ENCODE measurements at places on chromosomes 16 and 17. TPM values are rescaled to one million over a fixed set of nuclear protein-coding genes. Genes with fewer than 3 reads are reported as not detected.

CACNG5 gene
- total RNA-seq: not detected

PMFBP1 gene
- 1.8 TPM for total RNA-seq

KRT20 gene
- 72.0 TPM for total RNA-seq

PLLP gene
- total RNA-seq: 190 TPM

KRTAP4-6 gene
- not detected for total RNA-seq

ZP2 gene
- total RNA-seq: not detected

TOX3 gene
- 169 TPM for total RNA-seq

MPHOSPH6 gene
- total RNA-seq: 9.4 TPM

EFNB3 gene
- total RNA-seq: 2.9 TPM

TNS4 gene
- total RNA-seq: 3.5 TPM

DNA sequence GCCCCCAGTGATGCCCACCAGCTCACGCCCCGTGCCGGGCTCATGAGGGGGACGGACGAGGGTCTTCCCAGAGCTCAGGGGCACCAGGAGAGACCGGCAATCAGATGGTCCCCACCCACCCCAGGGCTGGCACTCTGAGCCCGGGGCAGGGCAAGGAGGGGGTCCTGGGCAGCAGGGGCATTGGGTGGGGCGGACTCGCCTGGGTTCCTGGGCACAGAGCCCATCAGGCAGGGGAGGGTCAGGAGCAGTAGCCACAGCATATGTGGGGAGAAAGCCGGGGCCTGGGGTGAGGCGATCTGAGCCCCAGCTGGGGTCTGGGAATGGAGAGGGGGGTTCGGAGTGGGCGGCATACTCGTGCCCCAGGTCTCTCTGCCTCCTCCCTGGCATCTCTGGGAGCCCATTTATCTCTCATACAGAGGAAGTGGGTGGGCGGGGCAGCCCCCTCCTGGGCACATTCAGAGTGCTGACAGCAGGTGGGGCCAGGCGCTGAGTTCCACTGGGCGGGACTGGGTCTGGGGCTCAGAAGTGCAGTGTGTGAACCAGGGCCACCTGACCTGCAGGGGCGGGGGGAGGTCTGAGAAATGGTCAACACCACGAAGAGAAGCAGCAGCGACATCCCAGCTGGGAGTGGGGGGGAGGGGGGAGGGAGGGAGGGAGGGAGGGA lies 20.5 kb upstream of the UBE2I start:
- DNase-seq: no peak
- no peak overlapping the region for H3K4me3 ChIP-seq
- H3K27me3 ChIP-seq: peaks cover 56% of the 10 kb centered on the region
- H3K27ac ChIP-seq: no peak overlapping the region
- H3K36me3 ChIP-seq: no peaks in the 10 kb centered on the region

GRCh38 chr16:28902909-28903308 lies 22.1 kb downstream of the RABEP2 start:
- H3K4me1 ChIP-seq: no peaks in the 10 kb centered on the region
- H3K27ac ChIP-seq: no peak overlapping the region
- no peaks in the 10 kb centered on the region for H3K27me3 ChIP-seq

DNA sequence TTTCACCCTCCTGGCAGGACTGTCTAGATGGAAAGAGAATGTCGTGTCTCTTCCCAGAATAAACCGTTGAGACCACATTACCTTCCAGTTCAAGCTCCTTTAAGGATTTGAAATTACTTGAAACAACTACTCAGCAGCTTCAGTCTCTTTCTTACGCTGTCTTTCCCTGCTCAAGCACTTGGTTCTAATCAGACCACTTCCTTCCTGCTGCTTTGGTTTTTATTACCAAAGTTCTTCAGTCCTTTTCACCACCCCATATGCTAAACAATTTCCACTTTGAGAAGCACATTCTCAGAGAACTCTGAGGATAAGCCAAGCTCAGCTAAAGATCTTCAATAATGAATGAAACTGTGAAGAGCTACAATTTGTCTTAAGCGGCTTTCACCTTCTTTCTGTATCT lies 105.4 kb downstream of the STX8 start:
- H3K27ac ChIP-seq: no peak overlapping the region
- H3K4me3 ChIP-seq: no peak overlapping the region
- no peaks in the 10 kb centered on the region for H3K36me3 ChIP-seq
- H3K27me3 ChIP-seq: no peaks in the 10 kb centered on the region

- H3K27ac ChIP-seq: no peak overlapping the region
- no peak overlapping the region for H3K4me3 ChIP-seq
- H3K4me1 ChIP-seq: peaks cover 15% of the 10 kb centered on the region
- H3K27me3 ChIP-seq: no peaks in the 10 kb centered on the region
- H3K36me3 ChIP-seq: peaks cover 54% of the 10 kb centered on the region
Measured at GRCh38 chr17:37109731-37110710, 161.3 kb downstream of the AATF start.

- H3K4me1 ChIP-seq: no peaks in the 10 kb centered on the region
- H3K4me3 ChIP-seq: no peak overlapping the region
- H3K27ac ChIP-seq: no peak overlapping the region
Measured at GRCh38 chr16:72174726-72175125, 2.8 kb upstream of the PMFBP1 start.

DNA sequence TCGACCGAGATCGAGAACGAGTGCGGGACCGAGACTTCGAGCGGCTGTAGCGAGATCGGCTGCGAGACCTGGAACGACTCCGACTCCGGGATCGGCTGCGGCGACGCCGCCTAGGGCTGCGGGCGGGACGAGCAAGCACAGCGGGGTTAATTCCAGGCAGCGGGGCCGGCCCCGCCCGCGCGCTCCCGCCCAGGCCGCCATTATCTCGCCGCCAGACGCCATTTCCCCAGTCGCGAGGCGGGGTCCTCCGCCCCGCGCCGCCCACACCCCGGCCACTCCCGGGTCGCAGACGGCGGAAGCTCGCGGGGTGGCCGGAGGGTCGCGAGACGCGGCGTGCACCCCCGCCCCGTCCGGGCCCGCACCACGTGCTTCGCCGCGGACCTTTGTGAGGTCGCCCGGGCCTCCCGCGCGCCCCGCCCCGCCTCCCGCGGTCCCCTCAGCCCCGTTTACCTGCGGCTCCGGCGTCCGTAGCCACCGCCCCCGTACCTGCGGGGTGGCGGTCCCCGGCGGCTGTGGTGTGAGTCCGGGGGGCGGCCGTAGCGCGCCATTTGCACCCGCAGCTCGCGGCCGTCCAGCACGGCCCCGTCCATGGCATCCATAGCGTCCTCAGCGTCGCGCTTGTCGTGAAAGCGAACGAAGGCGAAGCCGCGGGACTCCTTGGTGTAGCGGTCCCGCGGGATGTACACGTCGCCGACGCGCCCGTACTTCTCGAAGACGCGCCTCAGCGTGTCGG lies 616 bp downstream of the SRSF2 start:
- peaks cover 45% of the 10 kb centered on the region for H3K36me3 ChIP-seq
- H3K27me3 ChIP-seq: no peaks in the 10 kb centered on the region
- H3K4me1 ChIP-seq: peaks cover 75% of the 10 kb centered on the region
- H3K27ac ChIP-seq: peak overlapping the region; percentile 98

- peaks cover 66% of the 10 kb centered on the region for H3K4me1 ChIP-seq
- peaks cover under 1% of the 10 kb centered on the region for H3K36me3 ChIP-seq
- H3K27me3 ChIP-seq: no peaks in the 10 kb centered on the region
- DNase-seq: peak; percentile 30
- no peak overlapping the region for H3K4me3 ChIP-seq
Measured at GRCh38 chr17:77332034-77332971, 191.5 kb downstream of the SEC14L1 start.

DNA sequence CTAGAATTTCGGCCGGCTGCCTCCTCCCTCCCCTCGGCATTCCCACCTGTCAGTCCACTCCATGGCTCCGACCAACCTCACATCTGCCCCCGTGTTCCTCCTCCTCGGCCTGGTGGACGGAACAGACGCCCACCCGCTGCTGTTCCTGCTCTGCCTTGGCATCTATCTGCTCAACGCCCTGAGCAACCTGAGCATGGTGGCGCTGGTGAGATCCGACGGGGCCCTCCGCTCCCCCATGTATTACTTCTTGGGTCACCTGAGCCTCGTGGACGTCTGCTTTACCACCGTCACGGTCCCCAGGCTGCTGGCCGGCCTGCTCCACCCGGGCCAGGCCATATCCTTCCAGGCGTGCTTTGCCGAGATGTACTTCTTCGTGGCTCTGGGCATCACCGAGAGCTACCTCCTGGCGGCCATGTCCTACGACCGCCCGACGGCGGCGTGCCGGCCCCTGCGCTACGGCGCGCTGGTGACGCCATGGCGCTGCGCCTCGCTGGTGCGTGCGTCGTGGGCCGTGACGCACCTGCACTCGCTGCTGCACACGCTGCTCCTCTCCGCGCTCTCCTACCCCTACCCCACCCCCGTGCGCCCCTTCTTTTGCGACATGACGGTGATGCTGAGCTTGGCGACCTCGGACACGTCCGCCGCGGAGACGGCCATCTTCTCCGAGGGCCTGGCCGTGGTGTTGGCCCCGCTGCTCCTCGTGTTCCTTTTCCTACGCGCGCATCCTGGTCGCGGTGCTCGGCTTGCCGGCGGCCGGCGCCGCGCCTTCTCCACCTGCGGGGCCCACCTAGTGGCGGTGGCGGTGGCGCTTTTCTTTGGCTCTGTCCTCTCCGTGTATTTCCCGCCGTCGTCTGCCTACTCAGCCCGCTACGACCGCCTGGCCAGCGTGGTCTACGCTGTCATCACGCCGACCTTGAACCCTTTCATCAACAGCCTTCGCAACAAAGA lies at the start of gene OR3A2:
TSS of gene OR3A2 (minus strand) at position 440 of the 948 bp plus-strand sequence.
- H3K27ac ChIP-seq: no peak within 1 kb of the TSS
- H3K4me1 ChIP-seq: no peaks in the 10 kb centered on the region
- no peak for DNase-seq
- H3K4me3 ChIP-seq: peak within 1 kb of the TSS; percentile 17
- H3K36me3 ChIP-seq: no peaks in the 10 kb centered on the region
- H3K27me3 ChIP-seq: peaks cover 50% of the 10 kb centered on the region

GRCh38 chr17:1216217-1217088 lies 36.7 kb upstream of the ABR start:
- no peaks in the 10 kb centered on the region for H3K36me3 ChIP-seq
- no peak for DNase-seq
- H3K27ac ChIP-seq: no peak overlapping the region
- H3K4me1 ChIP-seq: peaks cover 26% of the 10 kb centered on the region
- H3K27me3 ChIP-seq: peaks cover 31% of the 10 kb centered on the region

GRCh38 chr17:81821603-81822311 lies 11.3 kb downstream of the MCRIP1 start:
- peaks cover 16% of the 10 kb centered on the region for H3K4me1 ChIP-seq
- no peaks in the 10 kb centered on the region for H3K27me3 ChIP-seq

DNA sequence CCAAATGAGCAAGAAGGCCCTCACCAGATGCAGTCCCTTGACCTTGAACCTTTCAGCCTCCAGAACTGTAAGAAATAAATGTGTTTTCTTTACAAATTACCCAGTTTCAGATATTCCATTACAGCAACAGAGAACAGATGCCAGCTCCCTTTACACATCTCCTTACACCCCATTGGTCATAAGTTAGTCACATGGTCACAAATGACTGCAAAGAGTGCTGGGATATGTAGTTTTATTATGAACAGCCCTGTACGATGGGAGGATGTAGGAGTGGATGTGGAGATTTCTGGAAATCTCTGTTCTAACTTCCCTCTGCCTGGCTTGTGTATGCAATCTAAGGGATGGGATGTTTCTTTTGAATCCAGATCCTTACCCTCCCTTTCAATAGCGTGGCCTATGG lies 13.3 kb upstream of the RPL38 start:
- H3K27me3 ChIP-seq: no peaks in the 10 kb centered on the region
- no peaks in the 10 kb centered on the region for H3K36me3 ChIP-seq
- no peak overlapping the region for H3K27ac ChIP-seq
- no peak overlapping the region for H3K4me3 ChIP-seq

DNA sequence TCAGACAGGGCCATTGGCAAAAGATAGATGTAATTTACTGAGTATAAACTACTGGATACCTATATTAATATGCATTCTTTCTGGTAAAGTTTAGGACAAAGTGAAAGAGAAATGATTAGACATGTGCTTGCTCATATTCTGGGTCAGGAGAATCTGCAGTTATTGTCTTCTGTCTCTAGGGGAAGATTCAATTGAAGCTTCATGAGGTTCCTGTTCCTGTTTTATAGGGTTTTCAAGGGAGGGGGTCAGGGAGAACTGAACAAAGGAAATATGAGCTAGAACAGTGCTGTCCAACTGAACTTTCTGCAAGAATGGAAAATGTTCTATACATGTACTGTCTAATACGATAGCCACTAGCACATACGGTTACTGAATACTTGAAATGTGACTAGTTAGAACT lies 59.3 kb upstream of the CORO6 start:
- H3K4me1 ChIP-seq: peaks cover 3% of the 10 kb centered on the region
- DNase-seq: no peak
- H3K27me3 ChIP-seq: no peaks in the 10 kb centered on the region
- no peak overlapping the region for H3K4me3 ChIP-seq

DNA sequence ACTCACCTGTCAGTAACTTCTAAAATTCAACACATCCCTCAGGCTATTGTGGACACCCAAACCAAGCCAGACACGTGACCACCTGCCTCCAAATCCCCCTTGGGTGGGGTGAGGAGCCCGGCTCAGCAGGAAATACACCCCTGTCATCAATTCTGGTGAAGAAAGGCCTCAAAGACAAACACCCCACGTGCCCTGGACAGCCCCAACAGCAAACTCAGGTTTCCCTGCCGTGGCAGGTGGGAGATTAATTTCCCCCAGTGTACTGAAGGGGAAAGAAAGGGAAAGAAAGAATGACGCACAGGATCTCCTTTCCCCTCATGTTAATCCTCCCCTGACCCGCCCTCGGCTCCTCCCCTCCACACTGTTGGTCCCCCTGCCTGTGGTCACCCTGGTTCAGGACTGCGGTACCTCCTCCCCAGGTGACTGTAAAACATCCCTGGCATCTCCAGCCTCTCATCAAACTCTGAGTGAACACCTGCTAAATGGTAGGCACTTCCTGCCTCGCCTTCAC lies 98.3 kb downstream of the ZNF423 start:
- H3K4me1 ChIP-seq: peaks cover 4% of the 10 kb centered on the region
- H3K36me3 ChIP-seq: no peaks in the 10 kb centered on the region
- peaks cover 5% of the 10 kb centered on the region for H3K27me3 ChIP-seq
- DNase-seq: no peak
- H3K4me3 ChIP-seq: no peak overlapping the region
- no peak overlapping the region for H3K27ac ChIP-seq

GRCh38 chr16:85428168-85428898 lies 184.8 kb upstream of the GSE1 start:
- peaks cover 22% of the 10 kb centered on the region for H3K4me1 ChIP-seq
- H3K27ac ChIP-seq: no peak overlapping the region
- no peaks in the 10 kb centered on the region for H3K27me3 ChIP-seq

DNA sequence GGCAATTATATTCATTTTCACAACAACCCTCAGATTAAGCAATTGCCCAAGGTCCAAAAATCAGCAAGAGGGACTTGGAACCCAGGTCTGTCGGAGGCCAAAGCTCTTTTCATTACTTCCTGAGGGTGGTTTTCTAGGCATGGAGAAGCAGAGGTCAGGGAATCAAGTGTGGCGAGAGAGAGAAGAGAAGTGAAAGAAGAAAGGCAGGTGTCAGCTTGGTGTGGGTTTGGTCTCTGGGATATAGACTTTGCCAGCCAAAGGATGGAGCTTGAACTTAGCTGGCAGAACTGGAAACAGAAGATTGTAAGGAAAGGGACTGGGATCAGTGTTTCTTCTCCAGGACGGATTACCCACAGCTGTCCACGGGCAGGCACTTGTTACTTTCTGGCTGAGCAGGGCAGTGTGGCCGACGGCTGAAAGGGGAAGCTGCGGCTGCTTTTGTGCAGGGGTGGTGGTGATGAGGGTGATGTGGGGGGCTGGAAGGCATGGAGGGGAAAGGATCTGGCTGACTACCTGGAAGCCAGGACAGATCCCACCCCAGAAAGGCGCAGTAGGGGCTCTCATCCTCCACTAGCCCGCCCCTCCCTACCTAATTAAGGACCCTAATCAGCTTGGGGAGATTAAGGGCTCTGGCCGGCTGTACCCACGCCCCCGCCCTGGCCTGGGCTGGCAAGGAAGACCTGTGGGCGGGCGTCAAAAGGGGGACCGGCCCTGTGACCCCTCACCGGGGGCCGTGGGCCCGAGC lies at the start of gene GUCY2D:
TSS of gene GUCY2D (plus strand) at position 640 of the 745 bp plus-strand sequence. CDS start 433 bp downstream, outside the sequence.
- peaks cover 89% of the 10 kb centered on the region for H3K27me3 ChIP-seq
- no peaks in the 10 kb centered on the region for H3K36me3 ChIP-seq
- DNase-seq: peak; percentile 27
